ENCODE measurements at places on chromosomes 3 and 15.

DNA sequence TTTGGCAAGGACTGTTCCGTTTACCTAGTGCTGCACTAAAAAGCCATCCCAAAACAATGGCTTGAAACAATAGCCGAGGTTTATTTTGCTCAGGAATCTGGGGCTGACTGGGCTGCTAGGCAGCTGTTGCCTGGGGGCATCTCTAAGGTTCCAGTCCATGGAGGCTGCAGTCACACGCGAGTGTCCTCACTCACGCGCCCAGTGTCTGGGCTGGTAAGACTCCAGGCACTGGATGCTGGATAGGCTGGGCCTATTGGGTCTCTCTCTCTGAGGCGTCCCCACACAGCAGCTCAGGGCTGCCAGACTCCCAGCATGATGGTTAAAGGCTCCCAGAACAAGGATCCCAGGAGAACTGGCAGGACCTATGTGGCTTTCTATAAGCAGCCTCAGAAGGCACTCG is 34.2 kb downstream of the ALS2CL start:
- DNase-seq, result no peak

- peak; percentile 47 for DNase-seq
Observed at GRCh38 chr15:42344763-42345162, 14.5 kb upstream of the CAPN3 start.

DNA sequence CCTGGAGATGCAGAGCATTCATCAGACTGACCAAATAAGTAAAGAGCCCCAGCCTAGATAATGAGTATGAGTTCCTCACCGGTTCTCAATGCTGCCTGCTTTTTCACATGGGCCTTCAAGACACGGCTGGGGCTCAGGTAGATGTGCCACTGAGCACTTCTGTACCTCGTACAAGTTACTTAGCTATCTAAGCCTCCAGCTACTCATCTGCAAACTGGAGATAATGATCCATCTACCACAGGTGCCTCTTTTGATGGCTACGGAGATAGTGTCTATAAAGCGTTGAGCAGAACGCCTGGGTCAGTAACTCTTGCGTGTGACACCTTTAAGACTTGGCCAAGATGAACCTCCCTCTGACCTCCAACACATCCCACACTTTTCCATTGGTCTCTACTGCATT is 56.3 kb downstream of the CCR4 start:
- no peak for DNase-seq

GRCh38 chr3:83523470-83524073 is 1435.2 kb upstream of the CADM2 start:
- DNase-seq, result peak; percentile 42

DNA sequence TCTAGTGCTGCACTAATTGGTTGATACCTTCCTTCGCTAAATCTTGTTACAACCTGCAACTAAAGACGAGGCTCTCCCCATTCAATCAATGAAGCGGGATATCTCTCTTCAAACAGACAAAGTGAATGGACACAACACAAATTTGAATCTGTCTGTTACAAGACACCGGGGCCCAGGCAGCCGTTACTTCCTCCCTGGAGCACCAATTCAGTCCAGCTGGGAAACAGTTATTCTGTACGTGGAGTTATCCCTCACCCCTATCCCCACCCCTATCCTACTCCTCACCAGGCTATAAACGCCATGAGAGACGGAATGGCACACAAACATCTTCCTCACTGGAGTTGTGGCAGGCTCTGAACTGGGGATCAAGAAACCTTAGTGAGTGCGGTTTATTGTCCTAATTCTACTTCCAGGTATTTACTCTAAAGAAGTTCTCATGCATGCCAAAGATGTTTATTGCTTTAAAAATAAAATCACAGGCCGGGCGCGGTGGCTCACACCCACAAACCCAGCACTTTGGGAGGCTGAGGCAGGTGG is 181.8 kb downstream of the FOXP1 start:
- DNase-seq, result no peak

GRCh38 chr15:44289259-44289790 is 806 bp downstream of the GOLM2 start:
- DNase-seq, result peak; percentile 29

- no peak for DNase-seq
Observed at GRCh38 chr3:158743664-158744566, 11.7 kb upstream of the RARRES1 start.

DNA sequence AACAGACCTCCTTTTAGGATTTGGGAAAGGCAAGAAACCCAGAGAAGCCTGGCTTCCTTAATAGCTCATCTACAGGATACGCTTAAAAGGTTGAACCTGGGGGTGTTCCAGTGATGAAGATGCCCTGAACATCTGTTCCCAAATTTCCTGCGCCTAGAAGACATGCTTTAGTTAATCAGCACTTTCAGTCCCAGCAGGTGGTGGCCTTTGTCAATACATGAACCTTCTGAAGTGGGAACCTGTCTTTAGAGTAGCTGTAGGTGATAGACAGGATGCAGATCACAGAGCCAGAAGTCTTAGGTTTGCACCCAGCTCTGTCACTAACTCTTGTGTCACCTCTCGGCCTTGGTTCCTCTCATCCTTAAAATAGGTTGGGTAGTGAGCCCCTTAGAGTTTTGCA is 149.7 kb upstream of the SYNPR start:
- DNase-seq, result no peak

GRCh38 chr3:19399356-19399755 is 251.0 kb downstream of the KCNH8 start:
- DNase-seq, result no peak

GRCh38 chr3:23455084-23455483 is 252.0 kb downstream of the UBE2E2 start:
- DNase-seq, result no peak

DNA sequence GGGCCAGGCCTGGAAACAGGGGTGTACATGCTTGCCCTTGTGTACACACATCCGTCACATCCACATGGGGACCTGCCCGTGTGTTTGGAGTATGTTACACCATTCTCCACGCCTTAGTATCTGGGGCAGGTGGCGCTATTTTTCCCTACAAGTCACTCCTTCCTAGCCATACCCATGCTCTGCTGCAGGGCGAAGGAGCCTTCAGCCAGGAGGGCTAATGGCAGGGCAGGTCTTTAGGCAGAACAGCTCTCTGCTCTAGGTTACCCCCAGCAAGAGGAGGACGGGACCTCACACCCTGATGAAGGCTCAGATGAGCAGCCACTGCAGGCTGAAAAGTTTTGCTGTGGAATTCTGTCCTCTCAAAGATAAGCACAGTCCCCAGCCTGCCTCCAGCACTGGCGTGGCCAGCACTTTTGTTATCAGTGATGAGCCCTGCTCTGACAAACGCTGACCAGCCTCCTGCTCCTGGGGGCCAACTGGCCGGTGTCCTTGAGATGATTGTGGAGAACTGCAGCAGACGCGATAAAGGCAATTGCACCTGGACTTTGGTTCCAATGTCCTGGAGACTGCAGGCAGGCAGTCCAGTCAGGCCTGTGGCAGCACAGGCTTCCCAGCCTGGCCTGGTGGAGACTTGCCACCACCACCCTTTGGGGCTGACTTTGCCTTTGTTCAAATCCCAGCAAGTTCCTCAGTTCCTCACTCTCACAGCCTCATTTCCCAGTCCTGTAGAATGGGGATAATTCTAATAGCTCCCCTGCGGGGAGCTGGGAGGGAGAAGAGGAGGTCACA is 19.8 kb upstream of the PIGZ start:
- DNase-seq, result no peak

DNA sequence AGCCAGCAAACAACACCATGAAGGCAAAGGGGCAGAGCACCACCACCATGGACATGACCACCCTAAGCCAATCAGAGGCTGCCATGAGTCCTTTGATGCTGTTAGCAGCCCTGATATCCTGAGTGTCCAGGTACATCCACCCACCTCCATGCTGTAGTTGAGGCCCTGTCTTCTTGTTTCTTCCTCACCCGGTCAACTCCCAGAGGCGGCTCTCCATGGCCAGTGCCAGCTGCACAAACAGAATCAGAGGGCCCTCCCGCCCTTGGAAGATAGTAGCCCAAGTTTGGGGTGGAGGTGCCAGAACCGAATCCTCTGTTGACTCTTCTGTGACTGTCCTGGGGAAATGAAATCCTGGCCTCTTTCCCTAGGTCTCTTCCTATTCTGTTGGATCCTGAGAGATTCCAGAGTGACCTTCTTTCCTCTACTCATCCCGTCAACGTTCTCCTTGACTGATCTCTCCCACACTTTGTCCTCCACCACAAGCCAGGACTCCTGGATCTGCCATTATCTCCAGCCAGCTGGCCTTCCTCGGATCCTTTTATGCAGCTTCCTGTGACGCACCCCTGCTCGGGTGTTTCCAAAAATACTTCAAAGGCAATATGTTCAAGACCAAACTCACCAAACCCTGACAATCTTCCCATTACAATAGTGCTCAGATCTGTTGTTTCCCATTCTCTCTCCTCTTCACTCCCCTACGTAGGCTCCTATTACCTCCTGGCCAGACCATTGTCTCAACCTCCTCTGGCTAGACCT is 45.4 kb upstream of the DLG1 start:
- DNase-seq, result peak; percentile 29

- peak; percentile 62 for DNase-seq
Observed at GRCh38 chr3:45497963-45498362, 96.6 kb upstream of the LIMD1 start.

DNA sequence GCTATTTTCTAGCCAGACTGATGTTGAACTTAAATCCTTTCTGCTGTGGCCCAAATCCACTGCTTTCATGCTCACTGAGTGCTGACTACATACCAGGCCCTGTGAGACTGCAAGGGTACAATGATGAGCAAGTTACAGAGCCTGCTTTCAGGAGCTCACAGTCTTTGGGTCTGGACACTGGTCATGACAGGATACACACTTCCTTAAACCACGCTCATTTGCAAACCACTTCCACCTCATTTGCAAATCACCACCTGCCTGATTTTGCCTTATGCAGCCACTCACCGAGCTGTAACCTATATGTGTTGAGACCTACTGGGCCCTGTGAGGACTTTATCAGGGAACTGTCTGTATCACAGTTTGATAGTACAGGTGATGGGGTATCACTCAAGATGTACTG is 50.2 kb upstream of the LRRC58 start:
- DNase-seq, result no peak

Measured in kidney capillary endothelial cell (primary cell).